ENCODE measurements at places on chromosomes 3 and 15. TPM values are rescaled to one million over a fixed set of nuclear protein-coding genes. Genes with fewer than 3 reads are reported as not detected.
A peak's percentile ranks its signal among the peaks of the same experiment; 100 is the strongest.

DNA sequence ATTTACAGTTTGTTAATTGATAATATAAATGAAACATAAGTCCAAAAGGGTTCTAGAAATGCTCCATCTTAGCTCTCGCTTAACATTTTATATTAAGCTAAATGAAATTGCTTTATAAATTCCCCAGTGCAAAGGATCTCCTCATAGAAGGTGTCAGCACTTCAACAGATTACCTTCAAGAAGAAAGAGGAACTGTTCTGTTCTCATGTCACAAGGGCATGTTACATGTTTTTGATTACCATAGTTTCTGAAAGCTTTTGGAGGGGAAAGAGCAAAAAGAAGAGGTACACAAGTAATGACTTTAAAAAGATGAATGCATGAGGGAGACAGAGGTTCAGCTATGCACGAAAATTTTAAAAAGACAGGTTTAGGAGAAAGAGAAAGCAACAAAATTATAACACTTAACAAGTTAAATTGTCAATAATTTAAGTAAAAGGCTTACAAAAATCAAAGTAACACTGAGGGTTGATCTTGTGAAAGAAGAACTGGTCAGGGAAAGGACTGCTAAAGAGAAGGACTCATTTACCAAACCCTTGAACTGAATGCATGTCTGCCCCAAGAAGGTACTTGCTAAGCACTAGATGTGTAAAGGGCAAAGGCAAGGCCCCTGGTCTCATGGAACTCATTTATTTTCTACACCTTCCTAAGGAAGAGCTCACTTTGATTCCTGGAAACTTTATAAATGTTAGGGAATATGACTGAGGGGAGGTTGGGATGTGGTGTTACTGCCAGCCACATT lies 45.1 kb downstream of the CCDC191 start:
- no peaks in the 10 kb centered on the region for H3K27me3 ChIP-seq
- H3K36me3 ChIP-seq = no peaks in the 10 kb centered on the region
- H3K4me1 ChIP-seq = no peaks in the 10 kb centered on the region
- DNase-seq = no peak

DUOX1 gene
- total RNA-seq = 1.4 TPM

- H3K4me1 ChIP-seq = peaks cover 8% of the 10 kb centered on the region
- no peak overlapping the region for H3K4me3 ChIP-seq
- DNase-seq = no peak
- no peak overlapping the region for H3K27ac ChIP-seq
- H3K27me3 ChIP-seq = no peaks in the 10 kb centered on the region
Observed at GRCh38 chr3:194865615-194866014, 179.9 kb downstream of the FAM43A start.

MESD gene
- total RNA-seq = 28.1 TPM

DNA sequence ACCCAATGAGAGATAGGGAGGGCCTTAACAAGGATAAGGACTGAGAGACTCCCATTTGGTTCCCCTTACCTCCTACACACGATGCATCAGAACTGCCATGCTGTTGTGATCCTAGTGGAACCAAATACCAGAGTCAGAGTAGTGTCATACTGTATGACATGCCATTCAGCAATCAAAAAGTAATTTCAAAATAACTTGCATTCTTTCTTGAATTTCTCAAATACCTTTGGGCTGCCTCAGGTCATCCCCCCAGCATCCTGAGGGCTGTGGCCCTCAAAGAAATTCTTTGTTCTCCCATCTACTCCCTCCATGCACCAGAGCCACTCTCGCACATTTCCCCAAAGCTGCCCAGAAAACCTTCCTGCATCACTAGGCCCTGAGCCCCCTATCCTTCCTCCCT lies 68.9 kb upstream of the PPP2R3A start:
- H3K27ac ChIP-seq = no peak overlapping the region
- no peak overlapping the region for H3K4me3 ChIP-seq
- H3K4me1 ChIP-seq = no peaks in the 10 kb centered on the region

TMEM87A gene
- total RNA-seq = 53.4 TPM

- no peaks in the 10 kb centered on the region for H3K27me3 ChIP-seq
- no peaks in the 10 kb centered on the region for H3K4me1 ChIP-seq
- peak overlapping the region; percentile 73 for H3K4me3 ChIP-seq
- no peaks in the 10 kb centered on the region for H3K36me3 ChIP-seq
- peak overlapping the region; percentile 90 for H3K27ac ChIP-seq
- peak; percentile 39 for DNase-seq
Observed at GRCh38 chr3:169764312-169764881, 463 bp downstream of the TERC start.

KIF7 gene
- total RNA-seq = 9.5 TPM

DNA sequence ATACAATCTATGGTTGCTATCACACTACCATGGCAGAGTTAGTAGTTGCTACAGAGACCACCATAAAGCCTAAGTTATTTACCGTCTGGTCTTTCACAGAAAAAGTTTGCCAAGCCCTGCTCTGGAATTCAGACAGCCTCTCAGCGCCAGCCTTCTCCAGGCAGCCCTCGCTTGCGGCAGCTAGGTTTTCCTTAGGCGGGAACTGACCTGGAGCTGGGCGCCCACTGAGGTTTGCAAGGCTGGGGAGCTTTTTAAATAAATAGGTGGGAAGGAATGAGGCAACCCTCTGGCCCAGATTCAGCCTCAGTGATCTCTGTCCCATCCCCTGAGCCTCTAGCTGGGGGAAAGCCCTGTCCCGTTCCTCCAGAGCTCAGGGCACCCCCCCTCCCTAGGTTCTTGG lies 1.2 kb downstream of the CTSH start:
- H3K4me3 ChIP-seq = no peak overlapping the region
- H3K27ac ChIP-seq = no peak overlapping the region
- H3K27me3 ChIP-seq = no peaks in the 10 kb centered on the region
- no peaks in the 10 kb centered on the region for H3K36me3 ChIP-seq

DNA sequence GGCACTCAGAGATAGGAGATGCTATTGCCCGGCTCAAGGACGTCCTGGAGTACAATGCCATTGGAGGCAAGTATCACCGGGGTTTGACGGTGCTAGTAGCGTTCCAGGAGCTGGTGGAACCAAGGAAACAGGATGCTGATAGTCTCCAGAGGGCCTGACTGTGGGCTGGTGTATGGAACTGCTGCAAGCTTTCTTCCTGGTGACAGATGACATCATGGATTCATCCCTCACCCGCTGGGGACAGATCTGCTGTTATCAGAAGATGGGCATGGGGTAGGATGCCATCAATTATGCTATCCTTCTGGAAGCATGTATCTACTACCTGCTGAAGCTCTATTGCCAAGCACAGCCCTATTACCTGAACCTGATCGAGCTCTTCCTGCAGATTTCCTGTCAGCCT lies 26.4 kb downstream of the BCL2A1 start:
- DNase-seq = no peak
- no peaks in the 10 kb centered on the region for H3K4me1 ChIP-seq
- no peak overlapping the region for H3K27ac ChIP-seq
- H3K36me3 ChIP-seq = no peaks in the 10 kb centered on the region
- H3K4me3 ChIP-seq = no peak overlapping the region

DNA sequence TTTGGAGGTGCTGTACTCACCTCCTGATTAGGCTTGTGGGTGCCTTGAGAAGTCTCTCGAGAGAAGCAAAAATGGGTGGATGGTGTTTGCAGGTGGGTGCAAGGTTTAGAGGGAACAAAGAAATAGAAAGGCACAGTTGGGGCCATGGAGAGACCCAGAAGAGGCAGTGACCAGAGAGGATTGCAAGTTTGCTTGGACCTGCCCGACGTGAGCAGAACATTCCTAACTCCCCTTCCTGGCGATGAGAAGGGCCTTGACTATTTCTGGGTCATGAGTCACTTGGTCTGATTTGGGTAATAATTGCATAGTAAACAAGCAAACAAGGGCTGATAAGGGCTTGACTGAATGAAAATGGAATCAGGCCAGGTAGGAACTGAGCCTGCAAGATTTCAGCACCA lies 7.0 kb upstream of the CTSH start:
- H3K27me3 ChIP-seq = no peaks in the 10 kb centered on the region
- no peak for DNase-seq
- no peaks in the 10 kb centered on the region for H3K36me3 ChIP-seq

- H3K36me3 ChIP-seq = no peaks in the 10 kb centered on the region
- H3K4me3 ChIP-seq = no peak overlapping the region
- peaks cover 16% of the 10 kb centered on the region for H3K4me1 ChIP-seq
Observed at GRCh38 chr3:177983320-177983719, 552.9 kb upstream of the KCNMB2 start.

- H3K4me3 ChIP-seq = no peak overlapping the region
- no peaks in the 10 kb centered on the region for H3K36me3 ChIP-seq
Observed at GRCh38 chr15:80161468-80162016, 8.7 kb downstream of the FAH start.

THPO gene
- not detected for total RNA-seq

RBPMS2 gene
- total RNA-seq = 2.9 TPM

DNA sequence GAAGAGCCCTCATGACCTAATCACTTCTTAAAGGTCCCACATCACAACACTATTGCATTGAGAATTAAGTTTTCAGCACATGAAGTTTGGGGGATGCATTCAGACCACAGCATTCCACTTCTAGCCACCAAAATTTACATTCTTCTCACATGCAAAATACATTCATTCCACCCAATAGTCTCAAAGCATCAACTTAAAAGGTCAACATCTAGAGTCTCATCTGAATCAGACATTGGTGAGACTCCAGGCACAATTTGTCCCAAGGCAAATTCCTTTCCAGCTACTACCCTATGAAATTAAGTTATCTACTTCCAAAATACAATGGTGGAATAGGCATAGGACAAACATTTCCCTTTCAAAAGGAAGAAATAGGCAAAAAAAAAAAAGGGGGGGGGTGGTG lies 64.9 kb downstream of the PLSCR2 start:
- H3K4me1 ChIP-seq = no peaks in the 10 kb centered on the region
- H3K27ac ChIP-seq = no peak overlapping the region
- no peaks in the 10 kb centered on the region for H3K36me3 ChIP-seq
- no peaks in the 10 kb centered on the region for H3K27me3 ChIP-seq

DNA sequence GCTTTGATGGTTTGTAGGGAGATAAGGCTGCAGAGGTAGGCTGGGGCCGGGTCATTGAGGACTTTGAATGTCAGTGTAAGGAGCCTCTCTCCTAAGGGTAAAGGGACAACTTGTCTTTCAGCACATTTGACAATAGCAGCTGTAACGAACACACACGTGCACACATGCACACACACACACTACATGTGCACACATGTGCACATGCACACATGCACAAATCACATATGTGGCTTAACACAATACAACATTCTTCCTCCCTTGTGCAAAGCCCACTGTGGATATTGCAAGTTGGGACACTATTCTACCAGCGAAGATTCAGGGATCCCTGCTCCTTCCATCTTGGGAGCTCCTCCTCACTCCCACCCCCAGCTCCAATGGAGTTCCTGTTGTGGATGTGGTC lies 1.1 kb upstream of the CFAP100 start:
- peaks cover 11% of the 10 kb centered on the region for H3K4me1 ChIP-seq
- no peaks in the 10 kb centered on the region for H3K27me3 ChIP-seq
- no peak overlapping the region for H3K4me3 ChIP-seq
- DNase-seq = no peak

DNA sequence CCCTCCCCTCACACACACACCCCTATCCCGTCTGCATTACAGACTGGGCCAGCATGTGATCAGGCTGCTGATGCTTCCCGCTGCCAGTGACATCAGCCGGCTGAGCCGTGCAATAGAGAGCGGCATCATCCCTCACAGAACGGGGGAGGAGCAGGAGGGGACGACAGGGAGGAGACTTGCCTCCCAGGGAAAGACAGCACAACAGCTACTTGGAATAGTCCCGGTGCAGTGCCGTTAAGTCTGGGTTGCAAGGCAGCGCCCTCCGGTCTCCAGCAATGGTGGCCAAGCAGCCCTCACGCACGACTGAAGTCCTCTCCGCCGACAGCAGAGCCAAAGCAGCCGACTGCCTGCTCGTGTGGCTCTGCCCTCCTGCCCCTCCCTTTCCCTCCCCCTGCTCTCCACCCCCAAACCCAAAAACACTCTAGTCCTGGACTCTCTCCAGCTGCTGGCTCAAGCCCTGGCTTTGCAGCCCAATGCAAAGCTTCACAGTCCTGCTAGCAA lies 31.5 kb upstream of the RPS17 start:
- H3K27ac ChIP-seq = no peak overlapping the region
- no peaks in the 10 kb centered on the region for H3K36me3 ChIP-seq
- peaks cover 26% of the 10 kb centered on the region for H3K27me3 ChIP-seq
- H3K4me1 ChIP-seq = no peaks in the 10 kb centered on the region

DNA sequence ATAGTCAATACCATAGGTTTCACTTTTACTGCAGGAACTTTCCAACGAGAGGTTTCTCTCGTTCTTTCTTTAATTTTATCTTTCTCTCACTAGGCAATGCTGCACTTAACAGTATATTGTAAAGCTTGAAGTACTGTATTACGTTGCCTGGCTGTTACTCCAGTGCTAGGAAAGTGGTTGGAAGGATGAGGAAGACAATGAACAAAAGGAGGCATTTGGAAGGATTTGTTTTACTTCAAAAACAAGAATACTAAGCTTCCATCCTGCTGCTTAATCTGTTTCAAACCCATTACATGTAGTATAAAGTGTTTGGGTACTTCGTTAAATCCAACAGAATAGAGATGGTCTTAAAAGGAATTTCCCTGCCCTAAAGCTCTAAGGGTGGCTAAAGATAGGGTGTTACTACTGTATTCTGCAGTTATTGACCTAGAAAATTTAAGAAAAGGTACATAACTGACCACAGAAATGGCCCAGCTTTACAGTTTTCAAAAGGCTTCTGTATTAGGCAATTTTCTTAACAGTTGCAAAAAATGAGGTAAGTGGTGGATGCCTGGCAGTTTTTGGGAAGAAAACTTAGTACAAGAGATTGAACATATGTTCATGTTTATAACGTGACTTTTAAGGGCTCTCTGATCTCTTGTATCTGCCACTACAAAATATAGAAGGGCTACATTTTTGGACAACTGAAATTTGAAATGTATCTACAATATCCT lies 785 bp upstream of the IFT57 start:
- peak overlapping the region; percentile 65 for H3K27ac ChIP-seq
- no peaks in the 10 kb centered on the region for H3K36me3 ChIP-seq
- DNase-seq = peak; percentile 21

IMP3 gene
- 84.5 TPM for total RNA-seq

DNA sequence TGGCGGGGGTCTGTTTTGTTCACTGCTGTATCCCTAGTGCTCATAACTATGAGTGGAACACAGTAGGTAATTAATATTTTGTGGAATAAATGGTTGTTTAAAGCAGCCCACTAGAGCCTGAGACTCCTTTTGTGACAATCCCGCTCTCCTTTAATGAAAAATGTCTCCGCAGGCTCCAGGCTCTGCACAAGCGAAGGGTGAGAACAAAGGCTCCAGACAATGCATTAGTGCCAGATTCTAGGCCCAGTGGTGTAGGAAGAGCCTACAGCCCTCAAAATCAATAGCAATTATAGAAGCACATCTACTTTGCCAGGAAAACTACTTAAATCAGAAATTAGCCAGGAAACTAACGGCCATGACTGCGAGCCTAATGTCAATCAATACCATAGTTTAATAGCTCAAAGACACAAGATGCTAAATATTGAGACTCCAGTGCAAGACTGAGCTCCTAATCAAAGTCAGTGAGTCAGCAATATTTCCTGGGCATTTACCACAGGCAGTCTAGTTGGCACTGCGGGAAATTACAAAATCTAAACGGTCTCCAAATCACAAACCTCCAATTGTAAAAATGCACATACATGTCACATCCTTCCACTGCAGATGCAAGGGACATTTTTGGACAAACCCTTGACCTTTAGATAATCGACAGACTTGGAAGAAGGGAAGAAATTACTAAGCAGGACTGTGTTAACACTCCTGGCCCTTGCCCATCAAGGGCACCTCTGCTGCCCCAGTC lies 2.3 kb downstream of the ANXA2 start:
- peak overlapping the region; percentile 89 for H3K4me3 ChIP-seq
- H3K36me3 ChIP-seq = peaks cover 20% of the 10 kb centered on the region
- H3K27ac ChIP-seq = peak overlapping the region; percentile 94
- H3K27me3 ChIP-seq = no peaks in the 10 kb centered on the region
- H3K4me1 ChIP-seq = peaks cover 75% of the 10 kb centered on the region

GRCh38 chr15:67186226-67186649 lies 68.2 kb downstream of the AAGAB start:
- no peak overlapping the region for H3K27ac ChIP-seq
- no peak overlapping the region for H3K4me3 ChIP-seq
- H3K36me3 ChIP-seq = peaks cover 25% of the 10 kb centered on the region
- no peak for DNase-seq

Measured in A673 (cell line).